ENCODE measurements at places on chromosomes 4 and X.

DNA sequence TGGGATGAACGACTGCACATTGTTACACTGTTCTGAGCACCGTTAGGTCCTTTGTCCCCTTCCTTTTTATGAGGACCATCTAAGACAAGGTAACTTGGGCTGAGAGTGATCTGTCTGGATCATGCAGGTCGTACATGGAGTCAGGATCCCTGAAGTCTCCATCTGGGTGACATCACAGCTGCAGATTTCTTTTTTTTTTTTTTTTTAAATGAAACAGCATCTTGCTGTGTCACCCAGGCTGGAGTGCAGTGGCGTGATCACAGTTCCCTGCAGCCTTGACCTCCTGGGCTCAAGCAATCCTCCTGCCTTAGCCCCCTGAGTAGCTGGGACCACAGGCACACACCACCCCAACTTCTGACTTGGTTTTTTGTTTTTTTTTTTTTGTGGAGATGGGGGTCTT is 16.5 kb downstream of the SHROOM2 start:
- DNase-seq: no peak

GRCh38 chr4:127604949-127605709 is 27.6 kb upstream of the INTU start:
- peak; percentile 55 for DNase-seq

- peak; percentile 59 for DNase-seq
Measured at GRCh38 chr4:65893957-65894755, 223.9 kb upstream of the EPHA5 start.

DNA sequence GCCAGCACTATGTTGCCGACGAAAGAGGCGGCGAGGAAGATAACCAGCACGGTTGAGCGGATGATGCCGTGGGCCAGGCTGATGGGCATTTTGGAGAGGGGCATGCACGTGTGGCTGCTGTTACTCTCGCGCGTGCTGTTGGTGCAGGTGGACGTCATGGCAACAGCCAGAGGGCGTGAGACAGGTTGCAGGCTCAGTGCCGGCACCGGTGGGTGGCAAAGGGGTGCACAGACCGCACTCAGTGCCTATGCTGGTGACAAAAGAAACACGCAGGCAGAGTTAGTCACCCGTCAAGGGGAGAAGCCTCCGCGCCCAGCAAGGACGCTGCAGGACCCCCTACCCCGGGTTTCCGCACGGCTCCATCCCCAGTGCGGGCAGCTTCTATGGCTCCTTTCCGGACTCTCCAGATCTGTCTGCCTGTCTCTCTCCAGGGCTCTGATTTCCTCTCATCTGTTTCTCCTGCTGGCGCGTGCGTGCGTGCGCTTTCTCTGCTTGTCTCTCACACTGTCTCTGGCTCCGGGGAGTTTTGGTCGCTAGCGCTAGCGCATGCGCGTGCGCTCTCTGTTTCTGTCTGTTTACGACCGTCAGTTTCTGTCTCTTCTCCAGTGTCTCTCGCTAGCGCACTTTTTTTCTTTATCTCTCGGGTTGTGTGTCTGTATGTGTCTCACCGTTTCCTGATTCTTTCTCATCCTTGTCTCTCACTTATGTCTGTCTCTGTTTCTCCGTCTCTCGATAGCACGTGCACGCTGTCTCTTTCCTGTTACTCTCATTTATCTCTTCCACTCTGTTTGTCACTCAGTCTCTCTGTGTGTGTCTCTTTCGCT is 2.1 kb downstream of the GPR101 start:
- DNase-seq: peak; percentile 32

DNA sequence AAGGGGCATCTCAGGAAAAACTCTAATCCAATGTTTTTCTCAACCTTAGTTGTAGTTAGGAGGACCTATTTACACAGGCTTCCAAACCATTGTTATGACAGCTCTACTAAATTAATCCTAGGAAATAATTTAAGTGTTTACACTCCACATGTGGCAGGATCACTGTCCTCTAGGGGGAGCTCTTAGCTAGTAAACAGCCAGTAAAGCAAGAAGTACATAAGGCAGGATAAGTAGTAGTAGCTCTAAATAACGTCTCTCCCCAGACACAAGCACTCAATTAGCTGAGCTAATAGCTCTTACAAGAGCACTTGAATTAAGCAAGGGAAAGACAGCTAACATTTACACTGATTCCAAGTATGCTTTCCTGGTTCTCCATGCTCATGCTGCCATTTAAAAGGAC is 37.3 kb downstream of the NUDT11 start:
- peak; percentile 6 for DNase-seq

- no peak for DNase-seq
Measured at GRCh38 chr4:114401483-114401882, 197.1 kb upstream of the UGT8 start.

DNA sequence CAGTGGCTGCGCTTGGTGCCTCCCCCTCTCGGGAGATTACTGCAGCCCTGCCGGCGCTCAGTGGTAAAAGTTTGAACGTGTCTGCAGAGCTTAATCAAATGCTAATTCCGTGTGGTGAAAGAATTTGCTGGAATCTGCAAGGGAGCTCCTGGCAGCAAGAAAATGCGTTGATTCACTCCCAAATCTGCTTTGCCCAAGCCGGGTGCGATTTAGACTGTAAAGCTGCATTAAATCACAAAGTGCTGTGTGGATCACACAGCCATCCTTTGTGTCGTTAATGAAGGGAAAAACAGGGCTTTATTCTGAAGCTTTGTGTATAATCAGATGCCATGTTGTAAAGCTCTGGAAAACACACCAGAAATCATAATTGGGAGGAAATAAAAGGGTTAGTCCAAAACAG is 444.1 kb downstream of the BCOR start:
- DNase-seq: no peak

DNA sequence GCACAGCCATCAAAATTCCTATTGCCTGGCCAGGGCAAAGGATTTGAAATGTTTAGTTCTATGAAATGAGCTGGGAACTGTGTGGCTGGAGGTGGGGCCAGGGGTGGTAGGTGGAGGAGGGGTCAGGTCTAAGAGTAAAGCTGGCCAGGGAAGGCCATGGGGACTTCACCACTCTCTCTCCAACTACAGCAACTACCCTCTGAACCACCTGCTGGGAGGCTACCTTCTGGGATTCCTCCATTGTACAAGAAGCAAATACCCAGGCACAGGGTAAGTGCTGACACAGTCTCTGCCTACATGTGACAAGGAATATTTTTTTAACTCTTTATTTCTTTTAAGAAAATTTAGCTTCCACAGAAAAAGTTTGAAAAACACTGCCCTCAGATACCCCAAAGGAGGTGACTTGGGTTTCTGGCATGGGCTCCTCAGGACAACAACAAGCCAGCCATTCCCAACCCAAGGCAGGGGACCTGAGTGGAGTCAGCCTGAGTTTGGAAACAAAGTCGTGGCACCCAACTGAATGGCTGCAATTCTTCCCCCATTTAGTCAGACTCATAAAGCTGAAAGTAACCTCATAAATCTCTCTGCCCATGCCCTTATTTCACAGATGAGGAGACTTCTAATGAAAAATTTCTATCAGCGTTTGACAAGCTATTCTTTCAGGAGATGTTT is 593.8 kb upstream of the DIPK2B start:
- DNase-seq: no peak

DNA sequence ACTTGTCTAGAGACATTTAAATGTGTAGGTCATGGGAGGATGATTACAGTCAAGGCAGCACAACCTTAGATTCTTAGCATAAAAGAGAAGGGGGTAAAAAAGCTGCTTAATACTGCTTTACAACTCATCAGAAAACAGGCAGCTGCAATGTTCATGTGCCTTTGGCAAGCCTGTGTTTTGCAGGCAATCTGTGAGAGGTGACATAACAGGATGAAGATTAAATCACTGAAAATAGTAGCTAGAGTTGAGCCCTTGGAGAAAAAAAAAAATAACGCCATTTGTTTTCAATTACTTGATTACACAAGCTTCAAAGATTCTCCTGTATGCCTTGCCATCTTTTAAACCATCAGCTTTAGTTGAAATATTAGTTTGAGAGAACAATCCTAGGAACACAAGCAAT is 847.6 kb upstream of the LCORL start:
- no peak for DNase-seq

DNA sequence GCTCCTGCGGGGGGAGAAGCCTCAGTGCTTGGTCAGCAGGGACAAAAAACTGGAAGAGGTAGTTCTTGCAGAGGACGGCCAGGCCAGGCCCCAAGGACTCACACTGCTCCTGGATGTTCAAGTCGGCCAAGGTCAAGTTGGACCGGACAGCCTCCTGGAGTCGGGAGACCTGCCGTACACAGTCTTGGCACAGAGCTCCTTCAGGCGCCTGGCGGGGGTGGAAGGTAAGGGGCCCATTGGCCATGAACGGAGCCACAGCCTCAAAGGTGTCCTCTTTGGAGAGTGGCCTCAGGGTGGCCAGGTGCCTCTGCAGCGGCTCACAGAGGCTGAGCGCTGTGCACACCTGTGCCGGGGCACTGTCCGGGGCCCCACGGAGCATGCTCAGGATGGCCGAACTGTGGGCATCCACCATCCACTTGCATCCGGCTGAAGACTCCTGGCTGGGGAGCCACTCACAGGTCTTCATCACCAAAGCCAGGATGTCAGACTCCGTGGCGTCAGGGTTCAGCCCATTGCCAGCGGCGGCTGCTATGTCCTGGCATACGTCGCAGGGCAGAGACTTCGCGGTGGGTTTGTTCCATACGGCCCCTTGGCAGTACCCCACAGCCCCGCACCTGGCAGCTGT is 477 bp downstream of the PSAPL1 start:
- DNase-seq: no peak

DNA sequence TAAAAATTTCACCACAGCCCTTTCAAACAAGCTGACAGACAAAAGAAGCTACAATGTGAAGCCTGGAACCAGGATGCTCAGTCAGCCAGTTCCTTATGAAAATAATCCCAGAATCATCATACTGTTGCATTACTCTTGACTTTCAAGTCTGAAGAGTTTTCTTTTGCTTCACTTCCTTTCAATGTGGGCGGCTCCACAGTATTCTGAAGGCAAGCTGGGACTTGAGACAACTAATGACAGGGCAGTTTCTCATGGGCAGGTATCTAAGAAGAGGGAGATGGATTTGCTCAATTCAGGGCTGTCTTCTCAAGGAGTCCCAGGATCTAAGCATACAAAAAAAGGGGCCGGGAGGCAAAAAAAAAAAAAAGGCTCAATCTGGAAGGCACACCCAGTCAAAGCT is 173.4 kb downstream of the PAPSS1 start:
- DNase-seq: no peak

GRCh38 chrX:132983496-132983895 is 25.1 kb upstream of the HS6ST2 start:
- no peak for DNase-seq

DNA sequence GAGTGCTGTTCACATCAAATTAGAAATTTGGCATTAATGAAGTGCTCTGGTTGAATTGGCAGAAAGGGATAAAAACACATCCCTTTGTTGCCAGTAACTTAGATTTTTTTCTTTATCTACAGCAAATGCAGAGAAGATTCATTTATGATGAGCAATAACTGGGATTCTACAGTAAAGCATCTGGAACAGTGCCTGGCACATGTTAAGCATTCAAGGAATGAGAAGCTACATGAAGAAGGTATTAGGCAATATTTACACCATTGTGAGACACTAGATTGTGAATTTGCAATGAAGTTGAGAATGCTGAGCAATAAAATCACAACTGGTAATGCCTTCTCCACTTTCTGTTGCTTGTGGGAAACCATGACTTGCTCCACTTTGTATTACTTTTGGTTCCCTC is 33.5 kb downstream of the PCDH19 start:
- DNase-seq: no peak

DNA sequence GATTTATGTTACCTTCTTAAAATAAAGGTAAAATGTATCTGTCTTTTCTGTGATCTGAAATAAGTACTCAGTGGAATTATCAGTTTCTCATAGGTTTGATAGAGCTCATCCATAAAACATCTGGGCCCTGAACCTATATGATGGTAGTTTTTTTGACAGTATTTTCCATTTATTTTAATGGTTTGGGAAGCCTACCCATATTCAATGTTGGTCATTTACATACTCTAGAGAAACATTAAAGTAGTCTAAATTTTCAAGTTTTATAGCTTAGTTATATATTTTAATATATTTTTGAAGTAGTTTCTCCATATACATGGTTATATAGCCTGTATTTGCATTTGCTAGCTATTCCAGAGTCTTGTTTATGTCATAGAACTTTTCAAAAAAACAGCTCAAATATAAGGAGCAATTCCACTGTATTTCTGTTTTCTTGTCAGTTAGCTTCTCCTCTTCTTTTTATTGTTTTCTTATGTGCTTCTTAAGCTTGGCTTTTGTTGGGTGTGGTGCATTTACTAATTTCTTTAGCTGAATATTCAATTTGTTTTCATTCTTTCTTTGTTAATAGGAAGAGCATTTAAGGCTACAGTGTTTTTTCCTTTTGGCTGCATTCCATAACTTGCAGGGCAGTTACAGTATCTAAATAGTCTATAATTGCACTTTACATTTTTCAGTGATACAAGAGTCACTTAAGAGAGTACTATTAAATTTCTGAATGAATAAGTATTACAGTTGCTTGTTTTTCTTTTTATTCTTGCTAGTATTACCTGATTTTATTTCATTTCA is 181.4 kb downstream of the DKK2 start:
- DNase-seq: no peak

GRCh38 chrX:154125391-154126040 is 18.5 kb upstream of the OPN1LW start:
- no peak for DNase-seq

GRCh38 chr4:127055357-127055756 is 577.4 kb upstream of the INTU start:
- peak; percentile 91 for DNase-seq

- peak; percentile 24 for DNase-seq
Measured at GRCh38 chrX:120664081-120664480, 34.2 kb upstream of the C1GALT1C1 start.

GRCh38 chr4:139137763-139138162 is 39.3 kb downstream of the ELF2 start:
- no peak for DNase-seq

DNA sequence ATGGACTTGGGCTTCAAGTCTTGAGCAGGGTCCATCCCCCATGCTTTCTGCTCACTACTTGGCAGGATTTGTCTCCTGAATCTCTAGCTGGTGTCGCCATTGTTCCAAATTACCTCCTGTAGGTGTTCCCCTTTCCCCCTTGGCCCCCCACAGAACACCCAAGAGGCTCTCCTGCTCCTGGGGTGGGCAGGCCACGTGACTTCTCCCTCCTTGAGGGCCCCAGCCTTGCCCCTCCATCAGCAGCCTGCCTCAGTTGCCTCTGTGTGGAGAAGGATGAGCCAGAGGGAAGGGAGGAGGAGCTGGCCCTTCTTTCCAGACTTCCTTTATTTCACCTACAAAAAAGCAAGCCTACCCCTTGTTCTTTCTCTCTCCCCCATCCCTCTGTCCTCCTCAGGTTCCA is 1.8 kb downstream of the GPR78 start:
- no peak for DNase-seq

DNA sequence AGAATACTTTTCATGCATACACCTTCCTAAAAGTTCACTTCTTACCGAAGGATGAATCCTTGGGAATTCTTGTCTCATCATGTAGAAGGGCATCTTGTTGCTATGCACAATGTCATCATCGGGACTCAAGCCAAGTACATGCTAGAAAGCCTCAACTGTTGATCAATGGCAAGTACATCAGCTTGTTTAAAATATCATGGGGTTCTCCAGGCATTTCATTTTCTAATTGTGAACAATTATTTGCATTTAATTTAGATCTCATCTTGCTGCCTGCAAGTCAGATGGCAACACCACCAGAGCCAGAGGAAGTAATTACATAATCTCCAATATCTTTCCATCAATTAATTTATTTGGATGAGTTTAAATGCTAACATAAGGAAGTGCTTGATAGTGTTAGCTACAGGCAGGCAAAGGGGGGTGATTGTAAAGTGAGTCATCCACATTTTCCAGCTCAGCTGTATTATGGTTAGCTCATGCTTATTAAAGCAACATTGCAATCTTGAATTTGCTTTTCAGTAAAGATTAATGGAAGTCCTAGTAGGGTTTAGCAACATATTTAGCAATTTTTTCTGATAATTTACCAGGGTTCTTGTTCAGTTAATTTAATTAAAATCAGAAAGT is 356.5 kb downstream of the CBLL2 start:
- DNase-seq: peak; percentile 73

Measured in astrocyte of the spinal cord (primary cell).